ENCODE measurements at places on chromosomes 4 and X.
A peak's percentile ranks its signal among the peaks of the same experiment; 100 is the strongest.

DNA sequence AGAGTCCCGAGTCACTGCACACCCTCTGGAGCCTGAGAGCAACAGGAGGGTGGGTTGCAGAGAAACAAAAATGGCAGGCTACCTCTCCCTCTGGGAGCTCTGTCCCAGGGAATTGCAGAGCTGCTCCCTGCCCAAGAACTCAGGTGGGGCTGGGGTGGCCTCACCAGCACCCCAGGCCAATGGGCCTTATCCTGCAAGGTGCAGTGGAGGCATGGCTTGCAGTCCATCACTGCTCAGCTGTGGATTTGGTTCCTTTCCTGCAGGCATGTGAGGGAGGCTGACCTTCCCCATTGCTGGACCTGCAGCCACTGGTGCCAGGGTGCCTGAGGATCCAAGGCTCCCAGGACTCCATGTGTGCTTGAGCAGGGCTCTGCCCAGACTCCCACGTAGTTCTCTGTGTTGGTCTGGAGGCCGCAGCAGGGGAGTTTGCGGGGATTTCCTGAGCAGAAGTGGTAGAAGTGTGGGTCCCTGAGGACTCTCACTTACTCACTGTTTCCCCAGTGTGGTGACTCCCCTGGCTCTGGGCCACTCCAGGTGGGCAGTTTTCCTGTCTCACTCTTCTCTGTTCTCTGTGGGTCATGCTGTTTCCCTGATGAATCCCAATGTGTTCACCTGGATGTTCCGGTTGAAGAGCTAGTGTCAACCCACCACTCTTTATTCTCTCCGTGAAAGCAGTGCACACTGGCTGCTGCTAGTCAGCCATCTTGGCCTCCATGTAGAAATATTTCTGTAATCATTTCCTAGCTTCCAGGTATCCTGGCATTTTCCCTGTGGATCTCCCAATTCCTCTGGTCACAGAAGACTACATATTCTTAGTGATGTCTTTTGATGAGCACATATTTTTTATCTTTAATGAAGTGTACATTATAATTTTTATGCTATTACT lies 82.3 kb downstream of the ARHGAP24 start:
- DNase-seq, result no peak

- DNase-seq, result no peak
Observed at GRCh38 chrX:52576946-52577345, 60.1 kb upstream of the XAGE1B start.

DNA sequence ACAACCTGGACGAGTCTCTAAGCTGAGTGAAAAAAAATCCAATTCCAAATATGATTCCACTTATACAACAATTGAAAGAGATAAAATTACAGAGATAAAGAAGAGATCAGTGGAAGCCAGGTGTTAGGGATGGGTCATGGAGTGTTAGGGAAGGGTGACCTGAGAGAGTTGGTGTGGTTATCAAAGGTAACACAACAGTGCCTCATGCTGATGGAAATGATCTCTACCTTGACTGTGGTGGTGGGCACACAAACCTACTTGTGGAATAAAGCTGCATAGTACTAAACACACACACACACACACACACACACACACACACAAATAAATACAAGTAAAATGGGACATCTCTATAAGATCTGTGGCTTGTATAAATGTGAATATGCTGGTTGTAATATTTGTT lies 26.0 kb downstream of the BEND2 start:
- no peak for DNase-seq

DNA sequence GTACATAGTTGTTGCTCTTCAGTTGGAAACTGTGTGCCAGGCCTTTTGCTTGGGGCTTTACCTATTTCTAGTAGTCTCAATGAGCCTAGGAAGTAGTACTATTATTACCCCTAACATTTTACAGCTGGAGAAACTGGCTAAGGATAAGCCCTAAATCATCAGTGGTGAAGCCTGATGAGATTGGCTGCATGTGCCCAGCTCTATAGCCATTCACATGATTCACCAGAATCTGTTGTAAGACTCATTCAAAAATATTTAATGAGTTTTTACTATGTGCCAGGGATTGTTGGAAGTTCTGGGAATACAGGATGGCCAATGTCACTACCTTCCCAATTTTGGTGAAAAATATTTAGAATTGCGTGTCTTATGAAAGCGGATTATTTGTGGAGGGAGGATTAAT lies 2.8 kb downstream of the KIT start:
- DNase-seq, result no peak

GRCh38 chr4:113278324-113278934 lies 229.0 kb downstream of the ANK2 start:
- peak; percentile 16 for DNase-seq

DNA sequence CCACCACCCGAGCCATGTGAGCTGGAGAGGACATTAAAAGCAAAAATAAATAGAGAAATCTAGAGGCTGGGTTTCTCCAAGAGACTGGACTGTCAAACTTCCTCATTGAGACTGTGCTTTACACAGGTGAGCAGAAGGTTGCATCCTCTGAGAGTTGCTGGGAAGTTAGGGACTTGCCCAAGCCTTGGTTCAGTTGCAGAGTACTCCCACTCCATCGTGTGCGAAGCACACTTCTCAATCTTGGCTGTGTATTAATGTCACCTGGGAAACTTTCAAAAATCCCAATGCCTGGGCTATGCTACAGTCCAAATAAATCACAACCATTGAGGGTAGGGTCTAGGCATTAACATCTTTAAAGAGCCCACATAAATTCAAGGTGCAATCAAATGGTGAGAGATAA lies 89.2 kb downstream of the ZNF330 start:
- DNase-seq, result no peak

GRCh38 chrX:47644557-47645091 lies 5.7 kb downstream of the ELK1 start:
- no peak for DNase-seq

GRCh38 chr4:78902298-78902697 lies 36.9 kb downstream of the PAQR3 start:
- no peak for DNase-seq

DNA sequence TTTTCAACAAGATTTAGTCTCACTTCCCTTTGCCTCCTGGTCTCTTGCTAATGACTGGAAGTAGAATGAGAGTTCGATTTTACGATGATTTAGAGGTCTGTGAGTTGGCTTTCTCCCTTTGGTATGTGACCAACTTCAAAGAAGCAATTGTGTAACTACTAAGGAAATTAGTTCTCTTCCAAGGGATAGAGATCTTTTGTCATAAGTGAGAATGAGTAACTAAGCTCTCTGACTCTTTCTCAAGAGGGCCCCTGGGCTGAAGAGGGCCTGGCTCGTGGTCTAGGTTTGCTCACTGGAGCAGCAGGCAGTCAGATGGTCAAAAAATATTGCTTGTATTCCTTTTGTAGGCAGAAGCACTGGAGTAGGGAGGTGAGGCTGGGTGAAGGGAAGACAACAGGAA lies 176.3 kb downstream of the ENOX2 start:
- no peak for DNase-seq

GRCh38 chr4:2809610-2810180 lies 16.8 kb downstream of the SH3BP2 start:
- no peak for DNase-seq

DNA sequence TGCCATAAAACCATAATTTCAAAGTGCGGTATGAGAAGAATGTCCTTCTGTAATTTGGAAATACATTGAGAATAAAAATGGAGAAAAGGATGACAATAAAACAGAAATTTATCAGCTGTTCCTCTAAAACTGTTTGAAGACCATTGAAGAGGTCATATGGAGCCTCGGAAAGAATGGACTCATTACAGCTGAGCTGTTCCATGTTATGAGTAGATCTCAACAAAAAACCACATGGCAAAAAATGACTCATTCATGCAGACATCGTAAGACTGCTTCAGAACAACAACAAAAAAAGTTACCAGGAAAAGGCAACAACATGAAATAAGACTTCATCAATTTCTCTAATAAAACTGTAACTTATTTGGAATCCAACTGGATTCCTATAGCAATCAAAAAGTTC lies 39.7 kb downstream of the AKAP4 start:
- no peak for DNase-seq

GRCh38 chrX:70338290-70338689 lies 48.4 kb downstream of the KIF4A start:
- no peak for DNase-seq

GRCh38 chr4:109589119-109589518 lies 29.1 kb downstream of the MCUB start:
- no peak for DNase-seq

DNA sequence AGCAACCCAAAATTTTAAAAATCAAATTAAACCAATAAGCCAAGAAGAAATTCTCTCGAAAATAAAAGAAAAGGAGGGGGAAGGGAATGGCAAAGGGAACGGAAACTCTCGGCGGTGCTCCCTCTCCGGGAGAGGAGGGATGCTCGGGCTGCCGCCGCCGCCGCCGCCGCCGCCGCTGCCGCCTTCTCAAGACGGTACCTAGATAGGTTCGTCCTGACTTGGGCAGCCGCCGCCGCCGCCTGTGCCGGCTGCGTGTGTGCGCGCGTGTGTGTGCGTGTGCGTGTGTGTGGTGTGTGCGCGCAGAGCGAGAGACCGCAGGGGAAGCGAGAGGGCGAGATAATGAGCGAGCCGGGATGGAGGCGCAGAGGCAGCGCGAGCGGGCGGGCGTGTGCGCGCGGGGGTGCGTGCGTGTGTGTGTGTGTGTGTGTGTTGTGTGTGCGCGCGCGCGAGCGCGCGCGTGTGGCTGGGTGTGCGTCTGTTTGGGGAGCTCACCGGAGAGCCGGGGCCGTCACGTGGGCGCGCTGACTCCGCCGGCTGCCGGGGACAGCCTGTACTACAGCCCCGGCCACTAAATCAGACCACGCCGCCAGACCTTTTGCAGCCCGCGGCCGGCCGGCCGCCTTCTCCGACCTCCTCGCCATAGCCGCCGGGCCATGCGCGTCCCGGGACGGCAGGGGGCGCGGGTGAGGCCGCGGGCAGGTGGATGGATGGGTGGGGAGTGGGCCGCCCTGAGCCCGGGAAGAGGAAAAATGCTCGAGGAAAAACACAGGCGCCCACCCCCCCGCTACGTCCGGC lies 111.6 kb downstream of the DHX15 start:
- DNase-seq, result no peak

DNA sequence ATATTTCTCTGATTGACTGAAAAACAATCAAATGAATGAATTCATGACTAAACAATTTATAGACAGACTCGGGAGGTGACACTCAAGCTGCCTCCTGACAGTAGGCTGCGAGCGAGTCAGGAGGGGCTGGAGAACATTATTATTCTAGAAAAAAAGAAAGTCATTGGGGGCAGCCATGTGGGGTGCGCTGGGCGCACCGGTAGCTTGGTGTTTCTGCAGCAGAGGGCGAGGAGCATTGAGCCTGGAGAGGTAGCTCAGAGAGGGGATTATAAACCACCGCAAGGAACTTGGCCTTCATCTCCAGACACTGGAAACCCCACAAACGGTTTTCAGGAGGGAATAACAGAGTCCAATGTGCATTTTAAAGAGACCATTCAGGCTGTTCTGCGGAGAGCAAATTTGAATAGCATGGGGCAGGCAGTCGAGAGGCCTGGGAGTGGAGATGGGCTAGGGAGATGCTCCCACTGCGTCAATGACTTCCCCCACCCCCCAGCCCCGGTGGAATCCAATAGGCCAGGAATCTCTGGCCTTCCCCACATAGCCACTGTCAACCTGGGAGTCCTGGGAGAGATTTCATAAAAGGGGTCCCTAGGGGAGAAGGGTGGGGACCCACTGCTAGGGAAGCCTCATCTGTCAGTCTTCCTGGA lies 168.3 kb downstream of the BCOR start:
- DNase-seq, result no peak

DNA sequence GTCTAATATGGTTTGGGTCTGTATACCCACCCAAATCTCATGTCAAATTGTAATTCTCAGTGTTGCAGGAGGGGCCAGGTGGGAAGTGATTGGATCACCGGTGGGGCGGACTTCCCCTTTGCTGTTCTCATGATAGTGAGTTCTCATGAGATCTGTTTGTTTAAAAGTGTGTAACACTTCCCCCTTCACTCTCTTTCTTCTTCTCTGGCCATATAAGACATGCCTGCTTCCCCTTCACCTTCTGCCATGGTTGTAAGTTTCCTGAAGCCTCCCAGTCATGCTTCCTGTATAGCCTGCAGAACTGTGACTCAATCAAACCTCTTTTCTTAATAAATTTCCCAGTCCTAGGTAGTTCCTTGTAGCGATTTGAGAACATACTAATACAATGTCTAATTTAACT lies 19.7 kb upstream of the SCRG1 start:
- DNase-seq, result no peak

- DNase-seq, result no peak
Observed at GRCh38 chr4:19803406-19803805, 448.3 kb upstream of the SLIT2 start.

- DNase-seq, result no peak
Observed at GRCh38 chrX:124223524-124223923, 108.9 kb upstream of the TEX13D start.

DNA sequence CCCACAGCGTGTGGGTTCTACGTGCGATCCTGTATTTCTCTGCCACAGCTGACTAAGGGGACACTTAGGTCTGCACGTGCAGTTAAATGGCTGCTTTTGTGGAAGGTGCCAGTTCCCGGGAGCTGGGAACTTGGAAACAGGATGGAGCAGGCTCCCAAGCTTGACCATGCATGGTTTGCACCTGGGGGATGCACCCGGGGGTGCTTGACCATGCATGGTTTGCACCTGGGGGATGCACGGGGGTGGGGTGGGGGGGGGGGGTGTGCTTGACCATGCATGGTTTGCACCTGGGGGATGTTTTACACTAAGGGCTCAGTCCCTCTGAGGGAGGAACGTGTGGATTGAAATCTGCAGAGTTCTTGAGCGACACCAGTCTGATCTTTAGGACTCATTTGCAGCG lies 5.7 kb downstream of the WFS1 start:
- DNase-seq, result no peak

- no peak for DNase-seq
Observed at GRCh38 chrX:148417934-148418333, 82.5 kb upstream of the AFF2 start.

- no peak for DNase-seq
Observed at GRCh38 chr4:68895561-68896198, 55.9 kb downstream of the UGT2A3 start.

GRCh38 chr4:84126061-84126787 lies 372.9 kb downstream of the NKX6-1 start:
- DNase-seq, result no peak

GRCh38 chrX:73850124-73851013 lies 287.4 kb downstream of the CHIC1 start:
- no peak for DNase-seq

GRCh38 chr4:22595684-22596083 lies 79.8 kb upstream of the ADGRA3 start:
- DNase-seq, result no peak

- no peak for DNase-seq
Observed at GRCh38 chr4:94934864-94935263, 177.1 kb downstream of the BMPR1B start.

DNA sequence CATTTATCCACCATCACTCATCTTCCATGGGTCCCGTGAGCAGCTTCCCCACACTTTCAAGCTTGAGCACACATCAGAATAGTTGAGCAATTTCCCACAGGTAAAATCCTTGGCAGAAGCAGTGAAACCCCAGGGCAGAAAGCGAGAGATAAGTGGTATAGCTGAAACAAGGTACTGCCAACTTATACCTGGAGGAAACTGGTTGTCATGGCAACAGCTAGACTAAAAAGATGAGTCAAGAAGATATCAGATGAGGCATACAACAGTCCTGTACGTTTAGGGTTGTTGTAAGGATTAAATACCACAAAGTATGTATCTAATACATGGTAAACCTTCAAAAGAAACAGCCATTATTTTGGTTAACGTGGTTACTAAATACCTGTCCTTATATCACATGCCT lies 66.9 kb upstream of the PHOX2B start:
- no peak for DNase-seq
